Stimulated activated CD8-positive, alpha-beta memory T cell treated with anti-CD3 and anti-CD28 coated beads, Interleukin-12 subunit alpha, Interleukin-12 subunit beta, amount 100 ng/mL, for 4 hours (primary cell): ENCODE measurements at places on chromosomes 1 and 21.

DNA sequence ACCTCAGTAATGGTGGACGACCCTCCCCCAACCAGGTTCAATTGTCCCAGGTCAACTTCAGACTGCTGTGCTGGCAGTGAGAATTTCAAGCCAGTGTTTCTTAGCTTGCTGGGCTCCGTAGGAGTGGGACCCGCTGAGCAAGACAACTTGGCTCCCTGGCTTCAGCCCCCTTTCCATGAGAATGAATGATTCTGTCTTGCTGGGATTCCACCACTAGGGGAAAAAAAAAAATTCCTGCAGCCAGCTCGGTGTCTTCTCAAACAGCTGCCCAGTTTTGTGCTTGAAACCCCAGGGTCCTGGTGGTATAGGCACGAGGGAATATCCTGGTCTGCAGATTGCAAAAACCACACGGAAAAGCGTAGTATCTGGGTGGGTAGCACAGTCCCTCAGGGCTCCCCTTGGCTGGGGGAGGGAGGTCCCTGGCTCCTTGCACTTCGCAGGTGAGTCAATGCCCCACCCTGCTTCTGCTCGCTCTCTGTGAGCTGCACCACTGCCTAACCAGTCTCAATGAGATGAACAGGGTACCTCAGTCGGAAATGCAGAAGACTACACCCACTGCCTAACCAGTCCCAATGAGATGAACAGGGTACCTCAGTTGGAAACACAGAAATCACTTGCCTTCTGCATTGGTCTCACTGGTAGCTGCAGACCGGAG, 41.5 kb downstream of the GBP6 start:
- DNase-seq = no peak

GRCh38 chr1:231226156-231226555, 14.9 kb upstream of the GNPAT start:
- no peak for DNase-seq

- no peak for DNase-seq
These were observed 439.4 kb downstream of the PTPRU start for GRCh38 chr1:29675481-29676263.

DNA sequence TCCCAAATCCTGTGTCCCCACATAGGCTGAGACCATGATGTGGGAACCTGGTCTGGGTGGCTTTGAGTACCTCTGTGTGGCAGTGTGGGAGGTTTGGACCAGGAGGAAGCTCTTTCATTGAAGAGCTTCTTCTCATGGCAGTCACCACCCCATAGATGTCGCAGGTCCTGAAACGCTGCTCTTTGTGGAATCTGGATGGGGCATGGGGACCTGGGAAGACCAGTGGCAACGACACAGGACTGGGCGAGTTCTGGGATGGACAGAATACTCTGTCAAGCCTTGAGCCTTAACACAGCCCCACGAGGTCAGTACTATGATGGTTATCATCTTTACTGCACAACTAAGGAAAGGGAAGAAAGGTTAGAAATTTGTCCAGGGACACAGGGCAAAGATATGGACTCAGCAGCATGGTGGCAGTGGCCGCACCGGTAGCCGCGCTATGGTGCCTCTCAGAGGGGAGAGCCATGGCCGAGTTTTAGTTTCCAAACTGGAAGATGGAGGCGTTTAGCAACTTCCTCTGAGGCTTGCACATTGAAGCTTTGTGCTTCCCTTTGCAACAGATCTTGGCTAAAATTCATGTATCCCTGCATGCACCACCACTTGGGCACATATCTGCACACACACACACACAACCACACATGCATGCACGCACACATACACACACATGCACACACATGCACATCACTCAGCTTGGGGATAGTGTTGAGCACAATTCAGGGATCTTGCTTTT, 117.7 kb upstream of the C1orf174 start:
- DNase-seq = no peak

DNA sequence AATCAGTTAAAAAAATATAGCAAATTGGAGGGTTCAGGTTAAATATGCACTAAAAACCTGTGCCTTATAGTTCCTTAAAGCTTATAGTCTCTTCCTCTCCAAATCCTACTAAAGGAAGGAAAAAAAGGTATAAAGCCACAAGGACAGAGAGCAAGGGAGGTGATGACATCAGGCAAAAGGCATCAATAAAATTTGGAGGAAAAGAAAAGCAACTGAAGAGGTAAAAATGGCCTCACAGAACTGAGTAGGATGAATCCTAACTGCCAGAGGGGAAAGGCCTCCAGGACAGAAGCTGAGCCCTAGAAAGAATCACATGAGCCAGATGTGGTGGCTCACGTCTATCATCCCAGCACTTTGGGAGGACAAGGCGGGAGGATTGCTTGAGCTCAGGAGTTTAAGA, 8.1 kb downstream of the CCSAP start:
- DNase-seq = no peak
